Right cardiac atrium (tissue), 5 donors: ENCODE measurements at places on chromosomes 7 and 10. TPM values are rescaled to one million over a fixed set of nuclear protein-coding genes. Genes with fewer than 3 reads are reported as not detected.

- DNase-seq, result no peak
Measured at GRCh38 chr10:3822541-3823330, 37.7 kb upstream of the KLF6 start.

Gene CLRN3
- total RNA-seq, result not detected

Gene ZNF853
- total RNA-seq, result 12.4 TPM

DNA sequence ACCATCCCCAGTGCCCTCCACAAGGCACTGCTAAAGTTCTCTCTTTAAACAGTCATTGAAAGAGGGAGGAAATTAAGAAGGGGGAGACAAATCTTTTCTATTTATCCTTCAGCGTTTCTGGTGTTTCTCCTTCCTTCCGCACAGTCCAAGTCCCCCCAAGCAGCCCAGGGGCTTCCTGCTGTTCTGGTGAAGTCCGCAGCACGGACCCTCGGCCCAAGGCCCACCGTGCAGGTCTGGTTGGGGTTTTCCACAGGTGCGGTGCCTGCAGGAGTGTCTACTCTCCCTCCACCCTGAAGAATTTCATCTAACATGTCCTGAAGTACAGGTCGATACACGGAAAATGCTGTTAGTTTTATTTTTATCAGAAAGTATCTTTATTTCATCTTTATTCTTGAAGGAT, 34.1 kb upstream of the KNDC1 start:
- DNase-seq, result no peak

GRCh38 chr10:125953778-125954385, 57.5 kb downstream of the FANK1 start:
- DNase-seq, result no peak

GRCh38 chr7:155483245-155483644, 25.3 kb downstream of the EN2 start:
- DNase-seq, result no peak

GRCh38 chr10:29345144-29345909, 56.5 kb downstream of the LYZL1 start:
- no peak for DNase-seq

DNA sequence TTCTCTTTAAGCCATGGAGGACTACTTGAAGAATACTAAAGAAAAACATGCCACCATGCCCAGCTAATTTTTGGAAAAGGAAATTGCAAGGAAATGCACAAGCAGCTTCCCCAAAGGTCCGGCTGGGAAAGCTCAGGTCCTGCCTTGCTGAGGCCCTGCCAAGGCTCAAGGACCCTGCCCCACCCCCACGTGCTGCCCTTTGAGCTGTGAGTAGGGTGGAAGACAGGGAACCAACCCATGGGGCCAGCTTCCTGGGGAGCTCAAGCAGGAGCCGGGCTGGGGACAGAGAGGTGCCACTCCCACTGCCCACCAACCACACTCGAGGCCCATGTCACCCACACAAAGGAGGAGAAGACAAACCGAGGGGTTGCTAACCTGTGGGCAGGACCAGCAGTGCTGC, 78.2 kb downstream of the SLIT1 start:
- DNase-seq, result no peak

DNA sequence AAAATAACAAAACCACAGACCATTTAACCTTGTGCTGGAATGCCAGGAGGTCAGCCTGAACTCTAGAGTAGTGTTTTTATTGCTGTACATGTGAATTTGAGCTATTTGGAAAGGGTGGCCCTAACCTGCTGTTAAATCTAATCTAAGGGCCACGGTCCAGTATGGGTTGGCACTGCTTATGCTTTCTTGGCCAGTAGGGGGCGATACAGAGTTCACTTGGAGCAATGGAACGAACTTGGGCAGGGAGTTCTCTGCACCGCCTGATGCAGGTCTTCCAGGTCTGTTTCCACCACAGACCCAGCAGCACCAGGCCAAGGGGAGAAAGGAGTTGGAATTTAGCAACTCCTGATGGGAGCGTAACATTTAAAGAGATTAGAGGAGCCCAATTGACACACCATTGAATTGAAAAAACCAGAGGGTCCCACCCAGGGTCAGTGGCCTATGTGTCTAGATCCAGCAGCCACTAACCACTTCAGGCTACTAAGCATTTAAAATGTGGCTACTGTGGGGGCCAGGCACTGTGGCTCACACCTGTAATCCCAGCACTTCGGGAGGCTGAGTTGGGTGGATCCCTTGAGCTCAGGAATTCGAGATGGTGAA, 75.7 kb upstream of the EFCAB10 start:
- DNase-seq, result no peak

GRCh38 chr7:99597762-99598501, at the start of gene TMEM225B:
Gene TMEM225B, plus strand, starts transcription at chr7:99598267. Its CDS starts 6,122 bp downstream, at chr7:99604389.
- no peak for DNase-seq

Gene ACBD7
- total RNA-seq, result not detected

GRCh38 chr10:43082746-43083145, 5.9 kb downstream of the RET start:
- no peak for DNase-seq

DNA sequence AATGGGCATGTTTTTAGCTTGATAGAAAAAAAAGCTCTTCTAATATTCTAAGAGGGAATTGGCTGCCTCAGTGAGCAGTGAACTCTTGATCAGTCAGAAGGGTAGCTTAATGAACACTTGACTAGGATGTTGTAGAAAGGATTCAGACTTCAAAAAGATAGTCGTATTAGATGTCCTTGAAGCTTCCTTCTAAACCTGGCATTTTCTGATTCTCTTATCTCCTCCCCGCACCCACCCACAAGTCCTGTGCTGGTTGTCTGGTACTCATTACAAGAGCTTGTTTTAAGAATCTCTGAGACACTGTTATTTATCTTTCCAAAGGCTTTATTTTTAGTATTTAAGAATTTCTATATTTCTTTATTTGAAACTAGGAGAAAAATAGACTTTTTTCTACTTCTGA, 7.4 kb upstream of the SMIM30 start:
- DNase-seq, result no peak

- DNase-seq, result no peak
Measured at GRCh38 chr7:83096065-83096580, 66.6 kb downstream of the PCLO start.

Gene C10orf95
- not detected for total RNA-seq

GRCh38 chr10:97570789-97571471, 1.6 kb upstream of the ANKRD2 start:
- DNase-seq, result peak; percentile 45

Gene MRPL32
- 49.8 TPM for total RNA-seq

DNA sequence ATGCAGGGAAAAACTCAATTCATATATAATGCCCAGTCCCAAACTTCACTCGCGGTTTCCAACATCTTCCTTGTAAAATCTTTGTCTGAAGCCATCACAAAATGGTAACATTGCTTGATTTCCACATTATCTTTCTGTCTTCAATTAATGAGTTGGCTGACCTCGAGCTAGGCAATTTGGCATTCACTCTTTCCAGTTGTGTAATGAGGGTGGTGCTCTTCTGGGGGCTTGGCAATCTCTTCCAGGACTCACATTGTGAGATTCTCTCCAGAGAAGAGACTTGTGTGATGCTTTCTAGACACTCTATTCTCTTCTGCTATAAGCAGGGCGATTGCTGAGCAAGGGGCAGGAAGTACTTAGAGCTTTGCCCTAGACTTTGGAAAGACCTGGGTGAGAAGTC, 179.5 kb downstream of the JCAD start:
- DNase-seq, result no peak

DNA sequence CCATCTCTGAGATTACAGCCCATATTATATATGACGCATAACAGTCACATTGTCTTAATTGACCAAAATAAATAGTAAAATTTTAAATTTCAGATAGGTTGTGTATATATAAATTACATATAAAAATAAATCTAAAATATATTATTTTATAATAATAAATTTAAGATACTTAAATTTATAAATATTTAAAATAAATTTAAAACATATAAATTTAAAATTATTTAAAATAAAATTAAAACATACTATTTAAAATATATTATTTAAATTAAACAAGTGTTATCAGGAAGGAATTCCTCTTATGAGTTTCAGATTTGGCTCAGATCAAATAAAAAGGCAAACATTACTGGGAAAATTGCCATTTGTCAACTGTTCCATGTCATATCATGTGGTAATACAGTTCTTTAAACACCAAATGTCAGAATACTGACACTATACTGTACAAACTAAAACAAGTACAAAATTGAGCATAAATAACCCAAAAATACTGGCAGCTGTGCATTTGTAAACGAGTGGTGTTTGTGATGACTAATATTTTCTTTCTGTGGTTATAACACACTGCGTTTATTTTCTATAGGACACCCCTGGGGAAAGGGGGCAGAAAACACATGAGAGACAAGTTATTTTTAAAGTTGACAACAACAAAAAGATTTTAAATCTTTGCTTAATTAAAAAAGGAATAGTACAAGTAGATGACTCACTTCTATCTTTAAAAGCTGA, 71.3 kb upstream of the DGKB start:
- DNase-seq, result no peak

DNA sequence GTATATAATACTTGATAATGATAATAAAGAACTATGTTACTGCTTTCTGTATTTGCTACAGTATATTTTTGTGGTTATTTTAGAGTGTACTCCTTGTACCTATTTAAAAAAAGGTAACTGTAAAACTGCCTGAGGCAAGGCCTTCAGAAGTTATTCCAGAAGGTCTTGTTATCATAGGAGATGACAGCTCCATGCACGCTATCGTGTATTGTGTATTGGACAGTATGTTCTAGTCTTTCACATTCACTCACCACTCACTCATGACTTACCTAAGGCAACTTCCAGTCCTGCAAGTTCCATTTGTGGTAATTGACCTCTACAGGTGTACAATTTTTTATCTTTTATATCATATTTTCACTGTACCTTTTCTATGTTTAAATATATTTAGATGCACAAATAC, 100.7 kb downstream of the ARL4A start:
- DNase-seq, result no peak

GRCh38 chr10:10361301-10361885, 656.3 kb upstream of the CELF2 start:
- DNase-seq, result no peak

- no peak for DNase-seq
Measured at GRCh38 chr10:86721232-86721631, 35.2 kb upstream of the BMPR1A start.

GRCh38 chr10:21499701-21500577, 25.5 kb downstream of the SKIDA1 start:
- DNase-seq, result peak; percentile 57

DNA sequence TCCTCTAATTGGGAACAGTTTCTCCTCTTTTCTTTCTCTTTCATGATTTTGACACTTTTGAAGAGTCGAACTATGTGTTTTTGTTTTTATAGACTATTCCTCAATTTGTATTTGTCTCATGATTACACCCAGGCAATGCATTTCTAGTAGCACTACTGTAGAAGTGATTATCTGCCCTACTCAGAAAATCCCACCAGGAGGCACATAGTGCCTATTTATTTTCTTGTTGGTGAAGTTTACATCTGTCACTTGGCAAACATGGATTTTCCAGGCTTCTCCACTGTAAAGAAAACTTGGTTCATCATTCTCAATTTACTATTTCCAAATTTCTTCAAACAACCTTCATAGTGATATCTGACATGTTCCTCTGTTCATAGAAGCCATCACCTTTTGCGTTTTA, 893.9 kb downstream of the CCSER2 start:
- DNase-seq, result no peak

DNA sequence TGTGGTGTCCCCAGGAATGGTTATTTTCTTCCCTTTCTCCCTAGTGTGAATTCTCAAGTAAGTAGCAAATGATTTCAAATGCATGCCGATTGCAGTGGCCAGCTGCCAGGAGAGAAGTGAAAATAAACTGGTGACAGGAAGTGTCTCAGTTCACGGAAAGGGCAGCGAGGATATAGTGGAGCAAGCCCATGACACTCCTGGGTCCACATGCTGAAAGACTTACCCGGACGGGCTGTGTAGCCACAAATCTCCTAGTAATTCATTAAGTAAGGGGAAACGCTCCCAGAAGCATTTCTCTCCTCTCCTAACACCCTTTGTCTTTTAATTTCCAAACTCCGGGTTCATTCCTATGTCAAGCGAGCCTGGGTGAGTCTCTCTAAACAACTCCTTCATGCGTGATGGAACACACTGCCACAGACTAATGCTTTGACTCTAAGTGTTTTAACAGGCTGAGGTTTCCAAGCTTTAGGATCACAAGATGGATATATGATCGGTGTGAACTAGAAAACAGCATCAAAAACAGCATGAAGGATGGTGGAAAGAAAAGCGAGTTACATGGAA, 125.6 kb downstream of the CYP26A1 start:
- DNase-seq, result peak; percentile 89

GRCh38 chr7:70317356-70317755, 719.1 kb downstream of the AUTS2 start:
- DNase-seq, result no peak

DNA sequence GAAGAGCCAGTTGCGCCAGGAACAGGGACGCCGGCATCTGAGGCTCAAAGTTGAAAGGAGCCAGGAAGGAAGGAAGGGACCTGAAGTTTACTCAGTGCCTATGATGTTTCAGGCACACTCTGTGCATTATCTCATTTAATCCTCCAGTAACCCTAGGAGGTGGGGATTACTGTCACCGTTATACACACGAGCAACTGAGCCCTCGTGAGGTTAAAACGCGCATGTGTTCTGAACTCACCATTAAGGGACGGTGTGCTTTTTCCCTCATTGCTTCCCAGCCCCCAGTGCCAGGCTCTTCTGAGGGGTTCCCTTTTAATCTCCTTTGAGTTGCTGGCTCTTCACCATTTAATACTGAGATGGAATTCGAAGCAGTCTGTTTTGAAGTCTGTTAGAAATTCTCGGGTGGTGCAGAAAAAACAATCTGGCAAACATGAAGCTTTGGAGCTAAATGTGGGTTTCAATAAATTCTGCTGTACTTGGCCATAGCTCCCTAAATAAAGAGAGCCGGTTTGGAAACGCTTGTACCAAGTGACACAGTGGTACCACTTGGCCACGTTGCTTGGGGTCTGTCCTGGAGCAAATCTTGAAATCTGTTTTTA, 102.2 kb downstream of the TAX1BP1 start:
- DNase-seq, result no peak

DNA sequence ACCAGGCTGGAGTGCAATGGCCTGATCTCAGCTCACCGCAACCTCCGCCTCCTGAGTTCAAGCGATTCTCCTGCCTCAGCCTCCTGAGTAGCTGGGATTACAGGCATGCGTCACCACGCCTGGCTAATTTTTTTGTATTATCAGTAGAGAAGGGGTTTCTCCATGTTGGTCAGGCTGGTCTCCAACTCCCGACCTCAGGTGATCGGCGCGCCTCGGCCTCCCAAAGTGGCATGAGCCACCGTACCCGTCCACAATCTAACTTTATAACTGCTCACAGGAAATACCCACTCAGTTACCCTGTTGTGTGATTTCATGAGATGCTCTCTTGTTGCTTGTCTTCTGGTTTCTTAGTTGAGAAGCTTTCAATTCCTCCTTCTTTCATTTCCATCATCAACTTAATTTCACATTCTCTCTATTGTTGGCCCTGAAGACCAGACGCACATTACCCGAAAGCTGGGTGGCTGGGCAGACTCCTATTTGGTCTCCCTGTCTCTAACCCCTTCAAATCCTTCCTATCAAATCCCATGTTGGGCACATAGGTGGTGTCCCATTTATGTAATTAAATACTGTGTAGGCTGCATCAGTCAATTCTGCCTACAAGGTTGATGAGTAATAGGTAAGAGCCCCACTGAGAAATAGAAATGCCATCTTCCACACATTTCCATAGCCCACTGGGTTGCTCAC, 1.1 kb upstream of the GSTO2 start:
- no peak for DNase-seq

GRCh38 chr7:30237271-30237695, 47.1 kb upstream of the ZNRF2 start:
- no peak for DNase-seq

Gene PSMA2
- total RNA-seq, result 74.4 TPM

- DNase-seq, result no peak
Measured at GRCh38 chr10:1297566-1298301, 241.5 kb downstream of the WDR37 start.
